ENCODE measurements at places on chromosomes 3 and 15.

DNA sequence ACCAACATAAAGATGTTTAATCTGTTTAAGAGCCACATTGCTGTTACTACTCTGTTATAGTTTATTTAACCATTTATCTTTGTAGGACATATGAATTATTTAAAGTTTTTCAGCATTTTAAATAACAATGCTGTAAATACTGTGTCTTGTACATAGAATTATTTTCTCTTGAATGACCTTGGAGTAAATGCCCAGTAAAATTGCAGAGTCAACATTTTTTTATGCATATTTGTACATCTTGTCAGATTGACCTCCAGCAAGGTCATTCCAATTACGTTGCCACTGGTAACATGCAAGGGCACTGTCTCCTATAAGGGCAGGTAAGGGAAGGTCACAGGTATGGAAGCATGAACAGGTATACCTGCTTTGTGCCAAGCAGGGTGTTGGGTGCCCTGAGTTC lies 64.3 kb downstream of the RLBP1 start:
- no peak for DNase-seq

GRCh38 chr15:48052946-48053345 lies 67.8 kb upstream of the SLC24A5 start:
- DNase-seq = no peak

- DNase-seq = no peak
Observed at GRCh38 chr3:168531116-168531515, 435.4 kb upstream of the GOLIM4 start.

DNA sequence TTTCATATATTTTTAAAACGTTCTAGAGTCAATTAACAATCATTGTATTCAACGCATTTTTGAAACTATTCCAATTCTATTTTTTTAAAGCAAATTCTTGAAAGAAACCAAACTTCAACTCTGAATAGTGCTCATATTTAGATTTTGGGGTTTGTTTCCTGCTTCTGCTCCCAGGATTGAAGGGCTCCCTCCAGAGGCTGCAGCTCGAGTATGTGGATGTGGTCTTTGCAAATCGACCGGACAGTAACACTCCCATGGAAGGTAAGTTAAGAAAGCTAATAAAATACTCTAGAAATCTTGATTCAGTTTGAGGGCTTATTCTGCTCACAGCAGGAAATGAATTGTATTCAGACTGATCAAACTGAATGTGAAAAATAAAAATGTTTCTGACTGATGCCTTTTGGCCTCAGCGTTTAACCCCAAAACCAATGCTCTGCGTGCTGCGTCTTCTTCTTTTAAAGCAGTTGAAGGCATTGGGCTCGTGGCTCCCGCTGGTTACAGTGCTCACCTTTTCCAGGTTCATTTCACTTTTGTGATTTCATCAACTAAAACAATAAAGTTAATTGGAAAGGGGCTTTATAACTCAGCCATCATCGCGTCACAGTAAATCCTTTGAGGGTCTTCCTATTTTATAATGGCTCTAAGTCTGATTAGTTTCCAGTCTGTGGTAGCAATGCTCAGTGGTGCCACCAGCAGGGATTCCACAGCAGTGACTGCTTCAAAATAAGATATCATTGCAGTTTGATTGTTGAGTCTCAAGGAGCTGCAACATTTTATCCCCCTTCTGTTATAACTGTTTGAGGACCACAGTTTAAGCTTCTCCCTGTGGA lies 80.1 kb downstream of the SSR3 start:
- peak; percentile 6 for DNase-seq

GRCh38 chr3:41853540-41854196 lies 108.2 kb downstream of the ULK4 start:
- no peak for DNase-seq

- no peak for DNase-seq
Observed at GRCh38 chr3:133747907-133748639, 1.9 kb downstream of the TF start.

GRCh38 chr3:126287171-126287535 lies 70.1 kb downstream of the KLF15 start:
- no peak for DNase-seq

GRCh38 chr15:58268746-58269267 lies 130.6 kb downstream of the AQP9 start:
- no peak for DNase-seq

DNA sequence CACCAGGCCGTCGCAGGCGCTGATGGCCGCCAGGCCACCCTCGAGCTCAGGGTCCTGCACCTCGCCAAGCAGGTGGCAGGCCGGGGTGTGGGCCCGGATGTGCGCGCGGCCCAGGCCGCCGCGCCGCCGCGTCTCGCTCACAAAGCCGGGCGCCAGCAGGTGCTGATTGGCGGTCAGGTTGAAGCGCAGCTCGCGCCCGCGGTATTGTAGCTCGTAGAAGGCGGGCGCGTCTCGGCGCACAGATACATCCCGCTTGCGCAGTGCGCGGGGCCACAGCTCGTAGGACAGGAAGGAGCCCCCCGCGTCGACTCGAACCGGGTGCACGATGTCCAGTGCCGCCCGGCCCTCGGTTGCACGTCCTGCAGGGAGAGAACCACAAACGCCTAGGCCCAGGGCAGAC lies 11.1 kb downstream of the ADAMTS7 start:
- DNase-seq = no peak

DNA sequence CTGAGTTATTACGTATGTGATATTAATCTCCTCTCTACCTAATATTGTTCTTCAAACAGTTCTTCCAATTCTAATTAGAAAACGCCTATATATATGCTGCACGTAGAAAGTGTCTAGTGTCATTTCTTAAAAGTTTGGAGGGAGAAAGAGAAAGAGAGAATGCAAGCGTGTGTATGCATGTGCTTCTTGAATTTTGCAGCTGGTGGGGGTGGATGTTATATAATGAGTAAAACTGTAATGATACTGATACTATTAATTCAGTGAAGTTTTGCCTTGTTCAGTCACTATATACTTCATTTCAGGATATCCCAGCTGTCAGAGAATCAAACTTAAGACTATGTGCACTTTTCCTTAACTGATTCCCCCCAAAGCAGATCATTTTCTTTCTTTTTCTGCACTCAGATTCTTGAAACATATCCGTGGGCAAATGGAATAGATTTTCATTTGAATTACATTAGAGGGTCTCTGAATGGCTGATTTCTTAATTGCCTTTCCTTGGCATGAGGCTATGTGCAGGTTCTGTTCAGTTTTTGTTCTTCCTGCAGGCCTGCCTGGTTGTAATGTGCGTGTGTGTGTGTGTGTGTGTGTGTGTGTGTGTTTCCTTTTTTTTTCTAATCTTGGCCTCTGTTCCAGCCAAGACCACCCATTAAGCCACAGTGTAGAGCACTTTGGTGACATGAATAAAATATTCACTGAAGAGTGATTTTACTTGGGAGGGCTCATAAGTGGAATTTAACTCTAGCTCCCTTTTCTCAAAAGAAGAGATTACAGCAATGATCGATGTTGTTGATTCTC lies 617.5 kb downstream of the RBMS3 start:
- no peak for DNase-seq

GRCh38 chr15:79960502-79961212 lies 10.3 kb downstream of the BCL2A1 start:
- DNase-seq = no peak

- DNase-seq = no peak
Observed at GRCh38 chr15:69562564-69562963, 109.9 kb downstream of the RPLP1 start.

GRCh38 chr15:84982301-84982920 lies 755 bp downstream of the PDE8A start:
- DNase-seq = peak; percentile 33
